Peyer's patch (tissue), 4 donors: ENCODE measurements at places on chromosomes 3 and 15. TPM values are rescaled to one million over a fixed set of nuclear protein-coding genes. Genes with fewer than 3 reads are reported as not detected.

GRCh38 chr3:147775816-147776530, 366.8 kb downstream of the ZIC1 start:
- DNase-seq = no peak
- no peak overlapping the region for H3K4me3 ChIP-seq
- no peaks in the 10 kb centered on the region for H3K36me3 ChIP-seq

GRCh38 chr15:38868326-38869114, 303.9 kb upstream of the RASGRP1 start:
- no peaks in the 10 kb centered on the region for H3K27me3 ChIP-seq
- H3K27ac ChIP-seq = no peak overlapping the region
- H3K4me1 ChIP-seq = no peaks in the 10 kb centered on the region
- H3K4me3 ChIP-seq = no peak overlapping the region

DNA sequence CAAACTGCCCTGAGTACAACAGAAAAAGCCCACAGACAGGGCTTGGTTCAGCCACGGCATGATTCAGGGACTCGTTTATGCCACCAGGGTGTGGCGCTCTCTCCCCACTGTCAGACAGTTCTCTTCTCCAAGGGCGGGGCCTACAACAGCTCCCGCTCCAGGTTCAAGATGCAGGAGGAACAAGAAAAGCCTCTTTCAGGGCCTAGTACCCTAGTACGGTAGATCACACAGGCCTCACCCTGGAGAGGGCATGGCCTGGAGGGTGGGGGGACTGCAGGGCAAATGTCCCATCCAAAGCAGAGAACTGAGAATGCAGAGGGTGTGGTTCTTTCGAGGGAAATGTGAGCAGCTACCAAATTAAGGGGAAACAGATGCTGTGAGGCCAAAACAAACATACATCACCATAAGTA, 12.0 kb downstream of the MESD start:
- no peaks in the 10 kb centered on the region for H3K27me3 ChIP-seq
- no peaks in the 10 kb centered on the region for H3K36me3 ChIP-seq
- no peak overlapping the region for H3K27ac ChIP-seq
- no peak overlapping the region for H3K4me3 ChIP-seq
- DNase-seq = peak; percentile 45
- no peaks in the 10 kb centered on the region for H3K4me1 ChIP-seq

DNA sequence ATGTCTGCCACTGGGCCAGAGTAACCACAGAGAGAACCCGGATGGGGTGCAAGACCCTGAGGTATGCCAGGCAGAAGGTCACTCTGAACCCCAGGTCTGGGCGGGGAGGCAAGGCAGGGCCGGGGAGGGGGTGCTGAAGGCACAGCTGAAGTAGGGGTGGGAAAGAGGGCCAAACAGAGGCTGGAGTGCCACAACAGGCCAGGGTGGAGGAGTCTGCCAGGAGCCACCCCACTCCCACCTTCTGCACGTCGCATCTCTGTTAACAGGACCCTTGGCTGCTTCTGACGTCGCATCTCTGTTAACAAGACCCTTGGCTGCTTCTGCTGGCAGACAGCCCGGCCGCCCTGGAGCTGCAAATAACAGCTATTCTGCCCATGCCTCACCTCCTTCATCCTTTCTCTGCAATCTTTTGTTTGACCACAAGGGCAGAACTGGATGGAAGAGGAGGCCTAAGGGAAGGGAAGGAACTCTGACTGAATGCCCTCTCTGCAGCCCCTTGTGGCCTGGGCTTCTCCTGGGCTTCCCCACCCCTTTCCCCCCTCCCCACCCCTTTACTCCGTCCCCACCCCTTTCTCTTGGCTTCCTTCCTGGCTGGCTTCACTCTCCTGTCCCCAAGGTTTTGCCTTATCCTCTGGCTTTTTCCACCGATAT, 20.6 kb upstream of the FBLN2 start:
- H3K4me3 ChIP-seq = no peak overlapping the region
- DNase-seq = peak; percentile 6
- no peaks in the 10 kb centered on the region for H3K27me3 ChIP-seq
- no peaks in the 10 kb centered on the region for H3K36me3 ChIP-seq
- no peak overlapping the region for H3K27ac ChIP-seq

DNA sequence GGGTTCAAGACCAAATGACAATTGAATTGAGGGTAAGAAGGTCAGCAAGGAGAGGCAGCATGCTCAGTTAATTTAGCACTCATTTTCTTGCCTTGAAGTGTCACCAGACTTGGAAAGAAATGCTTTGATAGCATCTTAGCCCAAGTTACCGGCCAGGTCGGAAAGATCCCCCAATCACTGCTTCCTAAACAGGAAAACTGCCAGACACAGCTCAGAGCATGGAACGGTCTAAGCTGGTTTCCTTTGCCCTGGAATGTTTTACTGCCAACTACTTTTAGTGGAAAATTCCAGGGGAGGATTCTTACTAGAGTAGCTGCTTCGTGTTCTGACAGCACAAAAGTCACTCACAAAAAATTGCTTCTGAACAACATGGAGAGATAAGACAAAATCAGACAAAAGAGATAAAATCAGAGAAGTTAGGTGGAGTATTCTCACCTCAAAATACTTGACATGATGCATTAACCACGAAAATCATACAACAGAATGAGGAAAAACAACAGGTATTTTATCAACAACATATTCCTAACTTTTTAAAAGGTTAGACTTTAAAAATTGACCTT, 65.5 kb downstream of the CCR4 start:
- no peak for DNase-seq
- no peaks in the 10 kb centered on the region for H3K27me3 ChIP-seq
- H3K4me3 ChIP-seq = no peak overlapping the region
- H3K27ac ChIP-seq = no peak overlapping the region
- H3K36me3 ChIP-seq = no peaks in the 10 kb centered on the region

DNA sequence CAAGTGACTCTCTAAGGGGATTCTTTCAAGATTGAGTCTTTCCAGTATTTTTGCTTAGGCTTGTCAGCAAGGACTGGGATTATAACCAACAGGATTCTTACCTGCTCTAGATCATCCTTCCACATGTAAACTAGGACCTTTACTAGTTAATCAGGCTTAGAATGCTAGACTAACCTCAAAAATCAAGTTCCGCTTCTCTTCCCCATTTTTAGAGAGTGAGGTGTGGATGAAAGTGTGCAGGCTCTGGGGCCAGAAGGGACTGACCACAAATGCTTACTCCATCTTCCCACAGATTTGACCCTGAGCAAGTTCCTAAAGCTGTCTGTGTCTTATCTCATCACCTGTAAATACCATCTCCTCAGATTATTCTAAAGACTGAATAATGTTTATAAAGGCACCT, 89.5 kb upstream of the IL12A start:
- DNase-seq = no peak
- no peaks in the 10 kb centered on the region for H3K4me1 ChIP-seq
- no peaks in the 10 kb centered on the region for H3K36me3 ChIP-seq
- H3K4me3 ChIP-seq = no peak overlapping the region
- no peak overlapping the region for H3K27ac ChIP-seq

GRCh38 chr15:59950603-59951388, 53.3 kb upstream of the FOXB1 start:
- no peak overlapping the region for H3K27ac ChIP-seq
- peaks cover 3% of the 10 kb centered on the region for H3K4me1 ChIP-seq
- no peaks in the 10 kb centered on the region for H3K27me3 ChIP-seq
- no peak overlapping the region for H3K4me3 ChIP-seq

DNA sequence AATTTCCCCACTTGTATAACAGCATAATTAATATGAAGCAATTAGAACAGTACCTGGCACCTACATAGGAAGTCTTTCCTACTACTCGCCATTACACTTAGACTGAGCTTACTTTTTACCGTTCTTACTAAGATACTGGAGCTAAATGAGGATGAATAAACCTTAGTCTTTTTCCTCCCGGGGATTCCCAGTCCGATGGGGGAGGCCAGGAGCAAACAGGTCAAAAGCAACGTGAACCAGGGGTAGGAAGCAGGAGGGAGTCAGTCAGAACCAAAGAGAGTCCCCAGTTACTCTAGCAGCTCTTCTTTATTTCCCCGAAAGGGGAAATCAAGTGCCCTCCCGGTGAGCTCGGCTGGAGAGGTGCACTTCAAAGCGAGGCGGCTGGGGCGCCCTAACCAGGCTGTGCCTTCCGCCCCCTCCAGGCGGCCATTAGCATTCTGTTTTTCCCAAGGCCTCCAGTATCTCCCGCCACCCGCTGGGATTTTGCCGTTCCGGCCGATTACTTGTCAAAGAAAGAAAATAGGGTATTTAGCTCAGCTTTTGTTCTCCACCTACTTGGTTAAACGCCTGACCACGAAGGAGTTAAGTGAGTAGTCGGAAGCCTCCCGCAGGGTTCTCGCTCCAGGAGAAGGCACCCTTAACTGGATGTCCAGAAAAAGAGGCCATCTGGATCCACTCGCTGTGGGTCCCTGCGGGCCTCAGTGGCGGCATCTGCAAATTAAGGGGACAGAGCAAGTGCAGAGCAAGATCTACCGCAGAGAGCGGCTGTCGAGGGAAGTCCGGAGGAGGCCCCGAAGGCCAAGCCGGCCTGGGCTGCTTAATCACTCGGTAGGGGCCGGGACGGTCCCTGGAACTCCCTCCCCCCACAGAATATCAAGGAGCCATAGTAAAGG, 6.3 kb upstream of the EOMES start:
- no peaks in the 10 kb centered on the region for H3K36me3 ChIP-seq
- H3K27me3 ChIP-seq = peaks cover 38% of the 10 kb centered on the region
- no peaks in the 10 kb centered on the region for H3K4me1 ChIP-seq
- no peak overlapping the region for H3K27ac ChIP-seq

- no peak overlapping the region for H3K27ac ChIP-seq
- no peak for DNase-seq
- peaks cover 28% of the 10 kb centered on the region for H3K36me3 ChIP-seq
- H3K4me1 ChIP-seq = no peaks in the 10 kb centered on the region
- H3K27me3 ChIP-seq = no peaks in the 10 kb centered on the region
- no peak overlapping the region for H3K4me3 ChIP-seq
These were observed 8.0 kb downstream of the HDDC3 start for GRCh38 chr15:90924375-90924774.

DNA sequence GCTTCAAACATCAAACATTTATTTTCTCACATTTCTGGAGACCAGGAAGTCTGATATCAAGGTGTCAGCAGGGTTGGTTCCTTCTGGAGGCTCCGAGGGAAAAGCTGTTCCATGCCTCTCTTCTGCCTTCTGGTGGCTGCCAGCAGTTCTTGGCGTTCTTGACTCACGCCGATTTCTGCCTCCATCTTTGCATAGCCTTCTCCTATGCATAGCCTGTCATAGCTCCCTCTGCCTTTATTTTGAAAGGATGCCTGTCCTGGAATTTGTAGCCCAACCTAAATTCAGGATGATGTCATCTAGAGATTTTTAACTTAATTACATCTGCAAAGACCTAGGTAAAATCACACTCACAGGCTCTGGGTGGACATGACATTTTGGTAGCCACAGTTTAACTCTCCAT, 70.4 kb downstream of the RGMA start:
- no peak overlapping the region for H3K4me3 ChIP-seq
- DNase-seq = no peak

DNA sequence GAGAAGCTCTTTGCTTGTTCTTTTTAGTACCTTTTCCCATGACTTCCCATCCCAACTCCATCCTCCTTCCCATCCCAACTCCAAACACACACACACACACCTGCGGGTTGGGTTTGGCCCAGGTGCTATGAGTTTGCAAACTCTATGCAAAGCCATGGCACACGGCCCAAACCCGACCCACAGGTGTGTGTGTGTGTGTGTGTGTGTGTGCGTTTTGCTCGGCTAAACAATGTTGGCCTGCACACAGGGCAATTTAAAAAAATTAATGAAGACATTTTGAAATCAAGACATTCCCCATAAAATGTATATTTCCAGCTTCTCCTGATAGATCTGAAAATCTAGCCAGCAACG, 103.7 kb upstream of the TLE3 start:
- DNase-seq = no peak
- no peak overlapping the region for H3K4me3 ChIP-seq
- no peak overlapping the region for H3K27ac ChIP-seq
- H3K4me1 ChIP-seq = no peaks in the 10 kb centered on the region
- H3K27me3 ChIP-seq = no peaks in the 10 kb centered on the region

DNA sequence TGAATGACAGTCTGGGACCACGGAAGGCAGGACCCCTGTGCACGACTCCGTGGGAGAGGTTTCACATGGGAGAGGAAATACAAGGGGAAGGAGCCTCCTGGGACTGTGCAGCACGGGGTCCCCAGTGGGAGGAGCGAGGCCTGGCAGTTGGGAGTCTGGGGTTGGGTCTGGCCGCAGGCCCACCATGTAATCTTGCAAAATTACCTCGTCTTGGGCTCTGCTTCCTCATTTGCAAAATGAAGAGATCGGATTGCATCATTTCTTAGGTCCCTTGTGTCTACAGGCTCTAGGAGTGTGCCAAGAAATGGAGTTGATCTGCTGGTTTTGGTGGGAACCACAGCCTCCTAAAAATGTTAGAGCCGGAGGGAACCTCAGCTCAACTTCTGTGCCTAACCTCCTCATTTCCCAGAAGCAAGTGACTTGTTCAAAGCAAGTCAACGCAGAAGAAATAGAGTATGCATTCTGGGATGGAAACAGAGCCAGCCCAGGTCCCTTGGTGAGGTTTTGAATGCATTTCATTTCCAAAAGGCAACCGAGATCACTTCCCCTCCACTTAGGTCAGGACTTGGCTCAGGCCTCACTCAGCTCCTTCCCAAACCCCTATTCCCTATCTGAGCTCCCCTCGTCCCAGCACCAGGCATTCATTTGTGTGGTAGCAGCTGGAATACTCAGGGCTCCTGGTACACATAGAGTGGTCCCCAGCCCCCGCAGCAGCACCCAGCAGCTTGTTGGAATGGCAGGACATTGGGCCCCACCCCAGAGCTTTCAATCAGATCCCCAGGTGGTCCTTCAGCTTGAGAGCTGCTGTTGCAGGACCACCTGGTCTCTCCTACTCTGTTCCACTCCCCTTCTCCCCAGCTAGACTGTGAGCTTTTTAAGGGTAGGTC, 267.7 kb downstream of the XXYLT1 start:
- no peaks in the 10 kb centered on the region for H3K27me3 ChIP-seq
- DNase-seq = no peak
- H3K36me3 ChIP-seq = no peaks in the 10 kb centered on the region
- no peak overlapping the region for H3K4me3 ChIP-seq

DNA sequence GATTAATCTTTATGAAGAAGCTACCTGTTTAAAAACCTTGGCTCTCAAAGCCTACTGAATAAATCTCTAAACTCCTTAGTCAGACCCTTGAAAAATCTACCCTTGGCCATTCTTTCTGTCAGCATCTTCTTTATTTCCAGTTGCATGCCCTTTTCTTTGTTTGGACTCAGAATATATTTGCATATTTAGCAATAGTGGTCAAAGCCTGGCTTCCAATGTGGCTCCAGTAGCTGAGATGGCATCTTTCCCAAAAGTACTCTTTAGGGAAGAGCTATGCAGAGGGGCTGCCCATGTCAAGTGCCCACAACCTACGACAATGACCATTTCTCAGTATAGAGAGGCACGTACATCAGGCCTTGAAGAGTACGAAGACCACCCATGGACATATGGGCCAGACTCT, 47.2 kb downstream of the TLNRD1 start:
- H3K4me3 ChIP-seq = no peak overlapping the region
- no peaks in the 10 kb centered on the region for H3K4me1 ChIP-seq
- H3K27me3 ChIP-seq = no peaks in the 10 kb centered on the region
- H3K36me3 ChIP-seq = no peaks in the 10 kb centered on the region

The MAPKBP1 gene
- 44.0 TPM for total RNA-seq

The GPR176 gene
- 4.3 TPM for total RNA-seq

The KBTBD13 gene
- not detected for total RNA-seq

The ATP8B4 gene
- total RNA-seq = 13.2 TPM

The ECE2 gene
- total RNA-seq = not detected

The C3orf33 gene
- 3.9 TPM for total RNA-seq

The SPINT1 gene
- 887 TPM for total RNA-seq

The CLDN18 gene
- not detected for total RNA-seq
